Hematopoietic multipotent progenitor cell (in vitro differentiated cells): ENCODE measurements at places on chromosomes 7 and 10. TPM values are rescaled to one million over a fixed set of nuclear protein-coding genes. Genes with fewer than 3 reads are reported as not detected.

Gene TMEM225B
- total RNA-seq: 0.54 TPM

Gene OR9A2
- total RNA-seq: under 0.01 TPM

Gene RAB19
- total RNA-seq: 3.2 TPM

Gene SERPINE1
- 14.8 TPM for total RNA-seq

Gene RPEL1
- 0.27 TPM for total RNA-seq

Gene VSTM4
- 0.27 TPM for total RNA-seq

Gene EN2
- not detected for total RNA-seq

Gene SOSTDC1
- under 0.01 TPM for total RNA-seq

Gene SFRP5
- total RNA-seq: 1.9 TPM

Gene SEMA3D
- under 0.01 TPM for total RNA-seq

Gene HYAL4
- total RNA-seq: not detected

Gene ATRNL1
- total RNA-seq: under 0.01 TPM

Gene TAS2R3
- total RNA-seq: 1.1 TPM

Gene PDE6C
- not detected for total RNA-seq

Gene TMEM273
- 1.6 TPM for total RNA-seq

Gene SORCS1
- 0.27 TPM for total RNA-seq

Gene FOXI2
- 0.54 TPM for total RNA-seq

- no peak for DNase-seq
Observed at GRCh38 chr7:5603241-5604140, 178.0 kb downstream of the RNF216 start.

- no peak for DNase-seq
Observed at GRCh38 chr7:158166386-158167340, 421.0 kb downstream of the PTPRN2 start.

DNA sequence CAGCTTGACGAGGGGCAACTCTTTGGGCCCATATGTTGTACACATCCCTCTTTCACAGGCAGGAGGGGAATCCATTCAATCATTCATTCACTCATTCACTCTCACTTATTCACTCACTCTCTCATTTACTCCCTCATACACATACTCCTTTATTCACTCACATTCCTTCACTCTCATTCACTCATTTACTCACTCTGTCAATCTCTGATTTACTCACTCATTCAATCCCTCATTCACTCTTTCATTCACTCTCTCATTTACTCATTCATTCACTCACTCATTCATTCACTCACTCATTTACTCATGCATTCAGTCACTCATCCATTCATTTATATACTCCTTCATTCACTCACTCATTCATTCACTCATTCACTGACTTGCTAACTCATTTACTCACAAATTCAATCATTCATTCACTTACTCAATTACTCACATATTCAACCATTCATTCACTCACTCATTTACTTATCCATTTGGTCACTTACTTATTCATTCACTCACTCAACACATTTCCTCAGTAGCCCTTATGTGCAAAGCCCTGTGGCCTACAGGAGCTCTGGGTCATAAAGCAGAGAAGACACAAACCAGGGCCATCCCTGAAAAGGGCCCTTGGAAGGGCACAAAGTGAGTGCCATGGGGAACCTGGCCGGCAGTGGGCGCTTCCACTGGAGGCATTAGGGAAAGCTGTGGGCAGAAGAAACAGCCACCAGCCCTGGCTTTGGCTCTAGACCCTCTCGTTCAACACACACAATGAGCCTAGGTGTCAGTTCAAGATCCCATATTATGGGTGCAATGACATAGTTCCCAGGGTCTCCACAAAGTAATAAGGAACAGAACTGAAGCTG lies 26.0 kb downstream of the HIP1 start:
- DNase-seq: no peak

- DNase-seq: no peak
Observed at GRCh38 chr10:83957168-83957947, 182.0 kb upstream of the GHITM start.

- no peak for DNase-seq
Observed at GRCh38 chr7:157643525-157643970, 306.7 kb downstream of the DNAJB6 start.

- no peak for DNase-seq
Observed at GRCh38 chr7:77661816-77662215, 34.4 kb upstream of the RSBN1L start.

- no peak for DNase-seq
Observed at GRCh38 chr10:89388806-89389205, 3.6 kb upstream of the IFIT1 start.

DNA sequence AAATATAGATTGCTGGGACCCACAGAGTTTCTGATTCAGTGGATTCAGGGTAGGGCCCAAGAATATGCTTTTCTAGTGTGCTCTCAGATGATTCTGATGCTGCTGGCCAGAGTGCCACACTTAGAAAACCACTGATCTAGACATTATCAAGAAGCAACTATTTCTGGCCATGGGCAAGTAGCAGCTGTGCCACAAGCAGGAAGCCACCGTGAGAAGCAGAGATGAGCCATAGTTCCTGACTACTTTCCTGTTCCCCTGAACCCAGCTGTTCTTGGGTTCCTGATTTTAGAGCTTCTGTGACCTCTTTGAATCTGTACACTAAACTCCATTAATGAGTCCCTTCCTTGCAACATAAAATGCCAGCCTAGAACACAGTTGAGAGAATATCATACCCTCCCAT lies 38.1 kb upstream of the PIK3AP1 start:
- DNase-seq: no peak

DNA sequence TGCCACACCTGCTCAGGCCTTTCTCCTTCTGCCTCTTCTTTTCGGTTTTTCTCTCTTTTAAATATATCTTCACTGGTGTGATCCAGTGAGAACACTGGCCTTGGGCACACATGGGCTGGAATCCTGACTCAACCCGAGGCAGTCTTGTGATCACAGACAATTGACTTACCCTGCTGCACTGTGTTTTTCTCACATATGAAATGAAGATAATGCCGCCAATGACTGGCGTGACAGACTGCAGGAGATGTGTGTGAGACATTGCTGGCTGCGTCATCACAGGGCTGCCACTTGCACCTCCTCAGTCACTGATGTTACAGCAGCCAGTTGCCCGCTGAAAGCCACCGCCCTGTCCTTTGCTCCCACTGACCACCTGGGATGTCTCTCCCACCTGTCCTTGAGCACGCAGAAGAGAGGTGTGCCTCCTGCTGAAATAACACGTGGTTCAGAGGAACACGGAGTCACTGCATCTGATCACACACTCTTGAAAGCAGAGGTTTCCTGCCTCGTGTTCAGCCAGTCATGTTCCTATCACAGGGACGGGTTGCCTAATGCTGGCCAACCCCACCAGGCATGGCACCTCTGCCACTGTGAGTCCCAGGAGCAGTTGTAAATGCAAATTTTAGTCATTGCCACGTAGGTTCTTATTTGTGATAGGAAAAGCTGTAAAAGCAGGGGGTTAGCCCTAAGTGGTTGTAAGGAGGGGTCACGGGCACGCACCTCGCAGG lies 124.6 kb upstream of the LANCL2 start:
- no peak for DNase-seq

GRCh38 chr7:311131-311680 lies 21.2 kb downstream of the FOXL3 start:
- DNase-seq: no peak

DNA sequence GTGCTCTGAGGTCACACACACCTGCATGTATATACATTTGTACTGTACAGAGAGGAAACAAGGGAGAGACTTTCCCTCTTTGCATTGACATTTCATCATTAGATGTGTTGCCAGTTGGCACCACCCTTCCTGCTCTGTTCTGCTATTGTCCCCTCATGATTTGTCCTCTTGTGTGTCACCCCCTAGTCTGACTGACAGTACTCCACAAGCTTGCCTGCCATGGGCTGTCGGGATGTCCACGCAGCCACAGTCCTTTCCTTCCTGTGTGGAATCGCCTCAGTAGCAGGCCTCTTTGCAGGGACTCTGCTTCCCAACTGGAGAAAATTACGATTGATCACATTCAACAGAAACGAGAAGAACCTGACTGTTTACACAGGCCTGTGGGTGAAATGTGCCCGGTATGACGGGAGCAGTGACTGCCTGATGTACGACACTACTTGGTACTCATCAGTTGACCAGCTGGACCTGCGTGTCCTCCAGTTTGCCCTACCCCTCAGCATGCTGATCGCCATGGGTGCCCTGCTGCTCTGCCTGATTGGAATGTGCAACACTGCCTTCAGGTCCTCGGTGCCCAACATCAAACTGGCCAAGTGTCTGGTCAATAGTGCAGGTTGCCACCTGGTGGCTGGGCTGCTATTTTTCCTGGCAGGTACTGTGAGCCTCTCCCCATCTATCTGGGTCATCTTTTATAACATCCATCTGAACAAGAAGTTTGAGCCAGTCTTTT lies 9.4 kb downstream of the CLDN12 start:
- no peak for DNase-seq

DNA sequence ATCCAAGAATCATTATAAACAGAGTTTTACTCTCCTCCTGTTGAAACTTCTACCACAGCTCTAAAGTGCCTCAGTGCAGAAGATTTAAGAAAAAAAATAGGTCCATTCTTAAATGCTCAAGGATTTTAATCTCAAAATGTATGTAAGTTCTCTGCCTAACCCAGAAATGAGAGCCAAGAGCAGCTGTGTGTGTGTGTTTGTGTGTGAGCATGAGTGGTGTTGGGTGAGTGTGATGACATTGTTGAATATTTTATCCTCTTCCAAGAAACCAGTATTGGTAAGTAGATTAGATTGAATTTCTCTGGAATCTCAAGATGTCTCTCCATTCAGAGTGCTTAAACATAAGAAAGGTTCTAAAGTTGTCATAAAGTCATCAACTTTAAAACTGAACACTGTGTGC lies 363.6 kb upstream of the NFE2L3 start:
- no peak for DNase-seq

- no peak for DNase-seq
Observed at GRCh38 chr10:124627866-124628675, 116.1 kb downstream of the FAM53B start.

- DNase-seq: no peak
Observed at GRCh38 chr10:94430701-94431100, 28.4 kb downstream of the TBC1D12 start.

DNA sequence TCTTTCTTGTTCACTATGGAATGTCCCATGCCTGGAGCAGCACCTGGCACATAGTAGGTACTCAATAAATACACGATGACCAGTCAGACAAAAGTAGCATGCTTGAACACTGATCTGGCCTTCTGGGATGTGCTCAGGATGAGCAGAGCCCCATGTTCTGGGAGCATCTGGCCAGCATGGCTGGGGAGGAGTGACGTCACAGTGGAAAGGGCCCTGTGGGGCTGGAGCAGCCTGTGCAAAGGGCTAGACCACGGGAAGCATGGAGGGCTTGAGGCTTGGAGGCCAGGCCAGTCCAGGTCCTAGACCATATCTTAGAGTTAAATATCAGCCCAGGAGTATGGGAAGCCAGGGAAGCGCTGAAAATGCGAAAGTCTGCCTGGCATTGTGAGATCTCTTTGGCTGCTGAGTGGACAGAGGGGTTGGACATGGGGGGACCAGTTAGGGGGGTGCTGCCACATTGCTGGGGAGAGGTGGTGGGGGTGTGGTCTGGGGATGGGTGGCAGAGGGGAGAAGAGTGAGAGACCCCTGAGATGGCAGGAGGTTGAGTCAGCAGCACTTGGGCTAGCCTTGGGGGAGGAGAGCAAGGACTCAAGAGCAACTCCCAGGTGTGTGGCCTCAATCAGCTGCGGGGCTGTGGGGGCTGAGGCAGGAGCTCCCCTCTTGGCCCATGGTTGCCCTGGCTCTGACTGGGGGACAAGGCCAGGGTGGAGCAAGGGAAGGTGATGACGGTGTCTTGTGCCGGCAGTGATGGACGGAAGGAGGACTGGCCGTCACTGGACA lies 34.9 kb downstream of the ZCCHC24 start:
- DNase-seq: no peak

DNA sequence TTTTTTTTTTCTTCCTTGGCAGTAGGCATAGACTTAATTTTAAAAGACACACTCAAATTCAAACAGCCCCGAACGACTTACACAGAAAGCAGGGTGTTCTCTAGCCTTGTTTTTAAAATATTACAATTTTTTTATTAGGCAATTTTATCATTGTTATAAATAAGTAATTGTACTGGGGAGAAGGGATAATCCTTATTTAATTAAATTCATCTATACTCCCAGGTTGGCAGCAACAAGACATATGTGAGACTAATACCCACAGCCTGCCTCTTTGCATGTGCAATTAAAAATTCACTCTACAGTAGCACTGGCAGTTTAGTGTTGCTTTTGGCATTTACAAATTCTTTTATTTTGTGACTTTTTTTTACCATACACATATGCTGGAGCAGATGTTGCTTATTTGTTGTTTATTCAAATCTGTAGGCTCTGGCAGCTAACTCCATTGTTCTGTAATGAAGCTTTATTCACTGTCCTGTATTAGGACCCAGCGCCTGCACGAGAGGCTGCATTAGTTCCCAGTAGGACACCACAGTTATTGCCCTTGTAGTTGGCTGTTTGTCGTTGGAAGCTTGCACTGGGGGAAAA lies 84.9 kb upstream of the PPP1R17 start:
- DNase-seq: no peak

DNA sequence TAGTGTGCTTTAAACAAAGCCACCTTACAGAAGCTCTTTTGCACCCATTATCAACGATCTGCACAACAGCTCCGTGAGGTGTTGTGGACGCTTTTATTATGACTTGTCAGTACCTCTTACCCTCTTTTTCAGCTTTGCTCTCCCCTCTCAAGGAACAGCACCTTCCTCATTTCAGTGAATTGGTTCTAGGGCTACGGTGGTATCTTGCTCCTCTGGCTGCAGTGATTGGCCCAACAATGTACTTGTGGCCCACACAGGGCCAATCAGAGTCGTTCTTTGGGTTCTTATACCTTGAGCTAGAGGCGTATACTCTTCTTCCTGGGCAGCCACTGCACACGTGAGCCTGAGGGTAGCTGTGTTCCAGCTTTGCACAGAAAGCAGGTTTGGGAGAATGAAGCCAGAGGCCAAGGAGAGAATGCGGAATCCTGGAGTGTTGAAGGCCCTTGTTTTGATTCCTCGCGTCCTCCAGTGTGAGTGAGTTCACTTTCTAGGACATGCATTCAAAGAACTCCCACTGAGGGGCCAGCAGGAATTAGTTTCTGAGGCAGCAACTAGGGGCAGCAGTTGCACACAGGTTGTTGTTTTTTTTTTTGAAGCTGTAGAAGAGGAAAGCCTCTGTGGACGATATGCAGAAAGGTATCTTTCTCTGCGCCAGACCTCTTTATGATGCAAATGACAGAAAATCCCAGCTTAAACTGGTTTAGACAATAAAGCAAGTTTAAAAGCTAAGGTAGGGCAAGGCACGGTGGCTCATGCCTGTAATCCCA lies 49.8 kb upstream of the PDZD8 start:
- DNase-seq: peak; percentile 43

DNA sequence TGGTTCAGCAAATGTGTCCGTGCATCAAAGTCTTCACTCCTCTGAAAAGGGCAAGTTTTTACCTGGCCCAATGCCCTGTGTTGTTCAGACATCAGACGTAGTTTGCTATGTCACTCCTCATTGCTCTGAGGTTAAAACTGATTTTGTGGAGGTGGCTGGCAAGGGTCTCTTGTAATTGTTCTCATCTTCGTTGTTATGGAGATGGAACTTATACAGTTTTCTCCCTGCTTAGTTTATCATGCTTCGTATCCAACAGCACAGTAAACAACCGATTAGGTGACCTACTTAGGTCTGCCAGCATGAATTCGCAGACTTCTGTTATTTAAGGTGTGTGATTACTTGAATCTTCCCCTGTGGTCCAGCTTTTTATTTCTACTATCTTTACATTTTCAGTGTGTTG lies 274.1 kb upstream of the SMIM30 start:
- DNase-seq: no peak
